ENCODE measurements at places on chromosomes 4 and X. TPM values are rescaled to one million over a fixed set of nuclear protein-coding genes. Genes with fewer than 3 reads are reported as not detected.

GRCh38 chr4:87092389-87093141 lies 127.9 kb downstream of the KLHL8 start:
- DNase-seq: peak; percentile 19

Gene XPNPEP2
- total RNA-seq: 0.93 TPM

- no peak for DNase-seq
Observed at GRCh38 chrX:13452283-13452682, 117.1 kb upstream of the EGFL6 start.

DNA sequence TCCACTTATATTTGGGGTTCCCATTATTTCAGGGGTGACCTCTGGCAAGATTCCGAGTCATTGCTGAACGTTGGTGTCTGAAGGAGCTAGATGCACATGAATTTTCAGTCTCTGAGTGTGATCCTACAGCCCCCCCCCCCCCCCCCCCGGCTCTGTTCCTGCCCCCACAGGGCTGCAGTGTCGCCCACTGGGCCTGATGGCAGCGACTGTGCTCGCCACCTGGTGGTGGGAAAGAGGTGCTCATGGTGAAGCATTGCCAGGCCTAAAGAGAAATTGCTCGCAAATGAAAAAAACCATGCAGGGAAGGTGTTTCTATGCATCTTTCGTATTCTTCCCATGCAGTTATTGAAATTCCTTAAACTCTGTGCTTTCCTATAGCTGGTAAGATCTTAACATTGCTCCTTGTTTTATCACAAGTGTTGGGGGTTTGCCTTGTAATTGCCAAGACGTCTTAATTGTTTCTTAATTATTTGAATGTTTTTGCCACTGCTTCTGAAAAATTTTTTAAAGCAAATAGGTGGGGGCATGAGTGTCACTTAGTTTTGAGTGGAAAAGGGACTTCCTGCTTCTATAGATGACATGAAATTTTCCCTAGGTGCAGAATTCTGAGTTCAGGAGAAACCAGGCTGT lies 63.2 kb downstream of the CLDN22 start:
- peak; percentile 54 for DNase-seq

DNA sequence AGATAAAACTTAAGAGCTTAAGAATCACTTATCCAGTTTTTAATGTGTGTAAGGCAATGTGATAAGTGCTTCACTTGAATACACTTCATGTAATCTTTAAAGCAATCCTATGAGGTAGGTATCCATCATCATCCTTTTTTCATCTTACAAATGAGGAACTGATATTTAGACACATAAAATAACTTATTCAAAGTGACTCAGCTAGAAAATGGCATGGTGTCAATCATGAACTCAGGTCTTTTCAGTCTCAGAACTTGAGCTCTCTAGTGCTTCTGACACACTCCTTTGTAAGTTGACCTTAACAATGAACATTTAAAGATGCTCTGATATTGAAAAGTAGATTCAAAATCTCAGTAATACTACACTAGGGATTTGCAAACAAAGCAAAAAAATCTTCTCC lies 224.8 kb upstream of the TEX13C start:
- DNase-seq: no peak

- DNase-seq: peak; percentile 63
Observed at GRCh38 chrX:120560405-120560841, 339 bp downstream of the CUL4B start.

Gene TXK
- 18.4 TPM for total RNA-seq

DNA sequence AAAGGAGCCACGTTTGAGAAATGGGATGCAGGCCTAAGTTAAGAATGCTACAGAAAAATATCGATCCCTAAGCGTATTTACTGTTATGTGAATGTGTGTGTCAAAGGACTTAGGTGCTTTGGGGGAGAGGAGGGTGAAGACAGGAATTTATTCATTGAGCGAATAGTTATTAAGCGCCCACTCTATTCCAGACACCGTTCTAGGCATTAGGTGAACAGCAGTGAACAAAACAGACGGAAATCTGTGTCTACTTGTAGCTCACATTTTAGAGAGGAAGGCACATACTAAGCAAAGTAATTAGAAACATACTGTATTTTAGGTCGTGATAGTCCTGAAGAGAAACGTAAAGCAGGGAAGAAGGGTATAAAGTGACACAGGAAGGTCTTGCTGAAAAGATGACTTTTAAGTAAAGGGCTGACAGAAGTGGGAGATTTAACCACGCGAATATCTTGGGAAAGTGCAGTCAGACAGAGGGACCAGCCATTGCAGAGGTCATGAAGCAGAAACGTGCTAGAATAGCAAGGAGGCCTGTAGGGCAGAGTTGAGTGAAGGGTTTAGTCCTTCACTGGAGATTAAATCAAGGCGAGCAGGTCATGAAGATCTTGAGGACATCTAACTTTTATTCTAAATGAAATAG lies 541 bp downstream of the AIMP1 start:
- no peak for DNase-seq

Gene TCEAL2
- total RNA-seq: 0.51 TPM

Gene SH2D1A
- total RNA-seq: 30.5 TPM
